ENCODE measurements at places on chromosomes 13 and 19.

DNA sequence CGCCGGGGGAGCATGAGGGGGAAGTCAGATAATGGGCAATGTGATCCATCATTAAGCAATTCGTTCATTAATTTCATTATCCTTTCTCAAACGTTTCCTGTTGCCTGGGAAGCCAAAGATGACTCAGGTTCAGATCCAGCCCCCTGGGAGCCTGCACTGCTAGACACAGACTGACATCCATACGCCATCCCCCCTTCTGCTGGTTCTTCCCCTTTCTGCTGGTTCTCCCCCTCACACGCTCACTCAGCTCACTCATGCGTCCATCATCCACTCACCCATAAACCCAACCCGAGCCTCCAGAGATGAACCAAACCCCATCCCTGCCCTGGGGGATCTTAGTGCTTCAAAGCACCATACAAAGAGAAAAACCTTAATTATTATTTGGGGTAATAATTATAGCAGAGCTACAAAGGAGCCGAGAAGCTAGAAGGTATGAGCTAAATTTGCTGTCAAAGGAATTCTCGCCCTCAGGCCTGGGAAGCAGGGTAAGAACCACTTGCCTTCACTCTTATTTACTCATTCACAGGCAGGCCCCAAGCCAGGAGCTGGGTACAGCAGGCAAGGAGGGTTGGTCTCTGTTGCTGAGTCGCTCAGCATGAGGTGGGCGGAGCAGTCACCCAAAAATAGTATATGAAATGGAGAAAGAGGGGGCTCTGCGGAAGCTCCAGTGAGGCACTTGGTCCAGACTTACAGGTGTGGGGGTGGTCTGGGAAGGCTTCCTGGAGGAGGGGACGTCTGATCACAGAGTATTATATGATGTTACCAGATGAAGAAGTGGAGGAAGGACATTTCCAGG is 7.0 kb upstream of the ZNF444 start:
- no peak for DNase-seq

GRCh38 chr13:103810026-103810425 is 743.8 kb upstream of the SLC10A2 start:
- DNase-seq: no peak

GRCh38 chr19:18853755-18854427 is 22.1 kb downstream of the UPF1 start:
- no peak for DNase-seq

DNA sequence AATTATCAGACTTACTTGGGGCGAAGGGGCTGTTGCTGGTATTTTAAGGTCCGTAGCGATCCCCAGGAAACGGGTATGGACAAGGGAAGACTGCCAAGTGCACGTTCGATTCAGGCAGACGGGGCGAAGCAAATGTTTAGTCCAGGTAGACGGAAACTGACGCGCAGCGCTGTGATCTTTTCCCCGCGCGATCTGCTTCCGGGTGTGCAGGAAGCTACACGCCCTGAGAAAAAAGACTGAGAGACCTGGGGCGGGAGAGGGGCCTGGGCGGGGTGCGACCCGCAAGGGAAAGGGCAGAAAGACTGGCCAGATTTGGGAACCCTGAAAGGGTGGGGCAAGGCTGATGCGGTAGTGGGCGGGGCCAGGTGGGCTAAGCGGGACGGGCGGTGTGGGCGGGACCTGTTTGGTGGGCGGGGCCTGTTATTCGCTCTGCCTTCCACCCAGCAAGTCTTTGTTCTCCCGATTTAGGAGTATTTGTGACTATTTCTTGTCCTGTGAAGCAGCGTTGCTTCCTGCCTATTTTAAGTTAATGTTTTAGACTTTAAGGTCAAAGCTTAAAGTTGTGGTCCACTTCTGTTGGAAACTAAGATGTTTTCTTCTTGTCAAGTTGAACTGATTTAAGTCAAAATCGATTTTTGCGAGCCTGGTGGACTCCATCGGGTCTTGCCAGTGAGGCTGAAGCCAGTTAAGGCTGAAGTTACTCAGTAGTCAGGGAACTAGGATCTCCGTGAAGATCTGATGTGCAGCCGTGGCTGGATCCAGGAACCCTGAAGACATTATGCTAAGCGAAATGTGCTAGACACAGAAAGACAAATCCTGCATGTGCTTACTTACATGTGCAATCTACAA is at the start of gene ZNF836:
TSS of gene ZNF836 (minus strand) at position 301 of the 849 bp plus-strand sequence. CDS start 3,549 bp downstream, outside the sequence.
- peak; percentile 81 for DNase-seq

DNA sequence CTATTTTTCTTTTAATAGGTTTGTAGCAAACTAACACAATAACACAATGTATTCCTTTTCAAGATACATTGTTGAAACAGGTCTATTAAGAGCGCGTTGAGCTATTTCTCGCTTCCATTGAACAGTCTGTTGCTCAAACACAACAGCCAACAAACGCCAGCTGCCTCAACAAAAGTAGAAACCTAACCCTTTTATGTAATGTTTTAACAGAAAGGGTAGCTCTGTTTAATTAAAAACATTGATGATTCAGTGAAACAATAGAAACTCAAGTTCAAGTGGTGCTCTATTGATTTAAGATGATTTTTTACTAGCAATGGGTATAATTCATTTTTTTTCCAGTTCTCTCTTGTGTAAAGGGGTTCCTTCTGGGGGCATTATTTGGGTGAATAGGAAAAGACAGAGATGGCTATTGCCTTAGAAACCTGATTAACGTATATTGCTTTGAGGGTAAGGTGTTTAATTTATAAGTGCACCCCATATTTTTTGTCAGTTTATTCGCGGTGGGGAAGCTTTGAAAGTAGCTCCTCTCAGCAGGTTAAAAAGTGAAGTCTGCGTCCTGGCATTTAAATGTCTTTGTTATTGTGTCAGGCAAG is 14.9 kb downstream of the ZIC2 start:
- DNase-seq: no peak

DNA sequence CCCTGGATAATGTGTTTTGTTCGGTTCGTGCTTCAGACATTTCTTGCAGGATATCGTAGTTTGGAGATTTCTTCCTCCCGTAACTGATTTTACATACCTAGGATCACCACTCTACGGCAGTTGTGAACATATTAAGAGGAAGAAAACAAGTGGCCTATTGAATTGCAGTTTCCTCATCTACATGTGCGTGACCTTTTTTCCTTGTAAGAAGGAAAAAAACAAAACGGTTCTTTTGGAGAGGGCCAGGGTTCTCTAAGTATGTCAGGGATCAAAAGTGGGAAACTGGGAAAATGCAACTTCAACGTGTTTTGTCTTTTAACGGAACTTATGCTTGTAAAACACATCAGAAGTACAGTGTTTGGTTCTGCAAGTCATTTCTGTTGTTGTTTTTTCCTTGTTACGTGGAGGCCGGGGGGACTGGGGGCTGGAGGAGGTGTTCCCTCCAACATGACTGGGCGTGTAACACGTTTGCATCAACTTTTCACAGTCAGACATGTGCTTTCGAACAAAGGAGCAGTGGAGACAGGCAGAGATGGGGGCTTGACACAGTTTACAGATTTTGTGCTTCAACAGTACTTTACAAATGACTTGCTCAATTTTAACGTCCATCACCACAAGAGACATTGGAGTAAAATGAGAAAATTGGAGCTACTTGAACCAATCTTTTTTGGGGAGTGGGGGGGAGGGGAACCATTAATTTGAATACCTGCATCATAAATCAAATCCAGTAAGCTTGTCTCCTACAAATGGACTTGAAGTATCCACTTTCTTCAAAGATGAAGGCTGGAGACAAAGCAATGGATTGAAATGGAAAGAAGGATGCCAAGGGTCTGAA is 3.8 kb downstream of the ZC3H4 start:
- DNase-seq: no peak
